ENCODE measurements at places on chromosomes 4 and X.

DNA sequence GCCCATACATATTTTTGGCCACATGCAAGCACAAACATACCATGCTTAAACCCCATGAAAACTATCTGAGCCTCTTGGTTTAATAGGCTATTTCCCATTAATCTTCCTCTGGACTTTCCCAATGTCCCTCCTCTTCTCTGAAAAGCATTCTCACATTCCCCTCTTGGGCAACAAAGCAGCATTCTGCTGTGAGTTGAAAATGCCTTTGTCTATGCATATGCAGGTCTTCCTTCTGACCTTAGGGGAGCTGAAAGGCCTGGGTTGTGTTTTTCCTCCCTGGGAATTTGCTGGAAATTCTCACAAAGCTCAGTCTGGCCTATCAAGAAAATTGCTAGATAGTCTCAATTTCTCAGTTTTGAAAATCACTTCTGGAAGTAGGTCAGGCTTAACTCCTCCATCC, 4.2 kb downstream of the VSIG4 start:
- no peak for DNase-seq

DNA sequence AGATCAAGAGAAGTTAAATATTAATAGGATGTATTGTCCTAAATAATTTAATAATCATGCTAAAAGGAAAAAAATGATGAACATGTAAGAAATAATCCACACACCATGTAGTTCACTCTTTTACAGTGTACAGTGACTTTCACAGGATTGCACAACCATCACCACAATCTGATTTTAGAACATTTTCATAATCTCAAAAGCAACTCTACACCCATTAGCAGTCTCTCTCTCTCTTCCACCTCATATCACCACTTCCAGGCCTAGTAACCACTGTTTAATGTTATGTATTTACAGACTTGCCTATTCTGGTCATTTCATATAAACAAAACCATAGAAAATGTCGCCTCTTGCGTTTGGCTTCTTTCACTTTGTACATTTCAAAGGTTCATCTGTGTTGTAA, 153.4 kb downstream of the FSTL5 start:
- no peak for DNase-seq

- DNase-seq = no peak
Observed at GRCh38 chrX:131270080-131270479, 19.0 kb downstream of the IGSF1 start.

DNA sequence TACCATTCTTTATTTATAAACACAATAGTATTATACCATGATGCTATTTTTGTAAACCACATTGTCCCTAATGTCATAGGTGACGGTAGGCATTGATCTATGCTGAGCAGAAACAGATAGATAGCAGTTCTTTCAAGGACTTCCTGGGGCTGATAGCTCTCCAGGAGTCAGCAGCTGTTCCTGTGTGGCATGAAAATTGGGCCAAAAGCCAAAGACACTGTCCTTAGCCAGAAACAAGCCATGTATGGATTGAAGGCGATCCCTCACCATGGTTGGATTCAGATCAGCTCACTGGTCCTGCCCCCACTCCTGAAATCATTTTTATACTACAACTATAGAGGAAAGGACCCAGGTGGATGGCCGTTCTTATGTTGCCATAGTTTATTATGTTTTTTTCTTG, 53.6 kb downstream of the DDX60 start:
- DNase-seq = no peak

DNA sequence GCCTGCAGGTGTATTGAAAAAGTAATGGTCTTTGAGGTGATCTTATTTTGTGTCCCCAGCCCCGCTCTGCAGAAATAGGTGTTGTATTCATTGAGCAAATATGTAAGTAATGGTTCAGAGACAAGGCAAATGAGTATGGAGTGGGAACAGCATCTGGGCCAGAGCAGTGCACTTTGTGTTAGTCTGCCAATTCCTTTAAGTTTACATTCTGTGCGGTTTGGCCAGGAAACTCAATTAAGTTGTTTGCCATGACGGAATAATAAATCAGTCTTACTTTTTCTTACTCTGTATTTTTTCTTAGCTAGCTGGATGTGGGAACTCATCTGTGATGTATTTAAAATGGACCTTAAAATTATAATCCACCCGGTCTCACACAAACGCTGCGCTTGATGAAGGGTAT, 12.6 kb downstream of the DCLK2 start:
- DNase-seq = no peak

DNA sequence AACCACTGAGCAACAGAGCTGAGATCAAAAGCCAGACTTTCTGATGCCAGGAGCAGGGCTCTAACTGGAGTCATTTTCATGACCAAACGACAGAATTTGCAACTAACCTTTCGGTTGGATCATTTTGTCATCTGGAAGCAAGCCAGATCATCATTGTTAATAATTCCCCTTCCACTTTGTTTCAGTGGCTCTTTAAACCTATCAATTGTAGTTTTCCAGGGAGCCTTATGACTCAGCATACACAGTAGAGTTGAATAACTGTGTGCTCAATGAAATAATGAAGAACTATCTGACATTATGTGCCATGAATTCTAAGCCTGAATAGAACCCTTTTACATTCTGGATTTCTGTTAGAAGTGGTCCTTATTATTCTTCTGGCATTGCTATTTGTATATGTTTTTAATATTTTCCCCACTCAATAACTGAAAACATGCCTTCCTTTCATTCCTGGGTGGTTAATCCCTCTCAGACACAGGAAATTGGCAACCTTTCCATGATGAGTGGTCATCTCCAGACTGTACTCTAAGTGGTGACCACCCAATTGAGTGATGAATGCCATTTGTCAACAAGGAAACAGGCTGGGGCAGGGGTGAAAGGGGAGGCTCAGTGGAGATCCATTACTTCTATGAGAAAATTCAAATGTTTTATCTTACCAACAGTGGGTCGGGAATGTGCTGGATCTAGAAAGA, 431.8 kb downstream of the BCOR start:
- DNase-seq = no peak

DNA sequence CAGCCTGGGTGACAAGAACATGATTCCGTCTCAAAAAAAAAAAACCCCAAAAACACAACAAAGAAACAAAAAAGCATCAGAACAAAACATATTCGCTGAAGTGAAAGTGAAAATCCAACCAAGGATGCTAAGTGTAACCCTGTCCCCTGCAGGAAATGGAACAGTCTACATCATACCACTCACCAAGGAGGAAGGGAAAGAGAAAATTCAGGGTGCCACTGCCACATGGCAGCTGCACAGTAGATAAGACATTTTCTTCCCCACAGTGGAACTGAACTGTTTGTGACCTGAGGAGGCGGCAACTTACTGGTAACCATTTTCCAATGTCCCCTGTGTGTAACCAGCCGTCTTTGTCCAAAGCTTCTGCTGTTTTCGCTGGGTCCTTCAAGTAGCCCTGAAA, 28.2 kb upstream of the CENPU start:
- no peak for DNase-seq

- DNase-seq = no peak
Observed at GRCh38 chr4:175702703-175703102, 109.4 kb downstream of the GPM6A start.

DNA sequence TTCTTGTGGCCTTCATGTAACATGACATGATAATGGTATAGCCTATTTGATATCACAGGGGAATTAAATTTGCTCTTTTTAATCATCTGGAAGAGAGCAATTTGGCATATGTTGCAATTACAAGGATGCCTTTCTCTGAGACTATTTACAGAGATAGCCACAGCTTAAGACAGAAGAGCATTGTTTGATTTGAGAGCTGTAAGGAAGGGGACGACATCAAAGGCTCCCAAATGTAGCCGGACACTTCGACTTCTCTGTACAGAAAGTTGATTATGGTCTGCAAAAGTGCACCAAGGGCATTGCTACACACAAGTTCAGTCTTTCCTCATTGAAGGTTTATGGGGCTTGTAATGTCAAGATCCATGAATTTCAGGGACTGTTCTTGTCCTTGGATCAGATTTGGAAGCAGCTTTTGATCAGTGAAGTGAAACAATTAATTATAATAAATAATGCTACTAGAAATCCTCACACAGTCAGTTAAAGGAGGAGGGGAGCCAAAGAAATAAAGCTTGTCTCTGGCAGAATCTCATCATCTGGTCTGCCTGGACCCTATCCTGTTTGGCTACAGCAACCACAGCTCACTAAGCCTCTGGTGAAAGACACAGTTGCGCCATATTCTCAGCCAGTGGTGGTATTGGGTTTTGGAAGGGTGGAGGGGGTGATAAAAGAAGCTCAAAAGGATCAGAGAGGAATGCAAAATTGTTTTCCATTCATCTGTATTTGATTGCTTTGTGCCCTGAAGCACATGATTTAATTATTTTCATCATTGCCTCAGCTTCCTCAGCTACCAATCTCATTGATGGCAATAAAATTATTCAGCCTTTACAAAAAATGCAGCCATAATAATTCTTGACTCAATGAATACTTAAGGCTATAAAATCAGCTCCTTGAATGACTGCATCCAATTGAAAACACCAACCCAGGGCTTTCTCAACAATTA, 654.3 kb upstream of the LCORL start:
- no peak for DNase-seq

DNA sequence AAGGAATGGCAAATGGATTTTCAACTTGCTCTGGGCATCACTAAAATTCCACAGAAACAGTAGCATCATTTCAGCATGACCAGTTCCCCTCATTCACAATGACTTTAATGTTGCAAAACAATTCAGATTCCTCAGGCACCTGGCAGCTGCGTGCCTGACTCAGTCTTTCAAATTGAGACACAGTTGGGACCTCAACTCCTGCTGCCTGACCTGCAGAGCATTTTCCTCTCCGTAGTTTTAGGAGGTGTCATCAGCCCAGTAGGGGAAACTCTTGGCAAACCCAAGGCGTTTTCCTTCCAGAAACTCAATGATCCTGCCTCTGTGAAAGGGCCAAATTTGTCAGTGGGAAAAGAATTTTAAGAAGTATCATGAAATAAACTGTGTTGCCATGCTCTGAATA, 388.9 kb downstream of the SPRY1 start:
- DNase-seq = no peak

Data from HuH-7.5 (cell line).